ENCODE measurements at places on chromosomes 2 and 18.

DNA sequence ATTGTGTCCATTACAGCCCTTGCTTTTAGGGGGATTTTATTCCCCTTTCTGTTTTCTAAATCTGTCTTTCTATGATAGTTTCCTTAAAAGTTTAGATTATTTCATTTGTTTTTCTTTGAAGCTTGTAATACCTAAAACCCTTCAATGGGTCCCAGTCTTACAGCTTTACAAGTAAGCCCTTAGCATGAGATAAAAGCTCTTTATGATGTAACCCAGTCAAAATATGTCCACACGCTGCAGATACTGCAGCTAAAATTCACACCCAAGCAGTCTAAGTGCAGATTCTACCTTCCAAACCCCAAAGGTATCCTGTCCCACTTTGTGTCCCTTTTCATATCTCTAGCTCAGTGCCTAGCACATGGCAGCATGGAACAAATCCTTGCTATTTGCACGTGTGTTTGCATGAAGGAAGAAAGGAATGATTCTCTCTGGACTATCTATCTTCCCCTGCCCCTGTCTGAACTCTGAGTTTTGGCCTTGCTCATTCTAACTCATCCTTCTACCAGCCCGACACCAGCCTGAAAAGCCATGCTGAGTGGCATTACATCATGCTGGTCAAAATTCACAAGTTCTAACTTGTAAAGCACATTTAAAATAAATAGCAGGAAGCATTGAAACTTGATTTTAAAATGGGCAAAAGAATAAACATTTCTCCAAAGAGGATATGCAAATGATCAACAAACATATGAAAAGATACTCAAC lies 623.2 kb downstream of the IRS1 start:
- no peak for DNase-seq

GRCh38 chr2:107064750-107065149 lies 178.8 kb upstream of the ST6GAL2 start:
- peak; percentile 63 for DNase-seq

- DNase-seq, result peak; percentile 50
These were observed 131.8 kb upstream of the KYNU start for GRCh38 chr2:142745691-142746090.

DNA sequence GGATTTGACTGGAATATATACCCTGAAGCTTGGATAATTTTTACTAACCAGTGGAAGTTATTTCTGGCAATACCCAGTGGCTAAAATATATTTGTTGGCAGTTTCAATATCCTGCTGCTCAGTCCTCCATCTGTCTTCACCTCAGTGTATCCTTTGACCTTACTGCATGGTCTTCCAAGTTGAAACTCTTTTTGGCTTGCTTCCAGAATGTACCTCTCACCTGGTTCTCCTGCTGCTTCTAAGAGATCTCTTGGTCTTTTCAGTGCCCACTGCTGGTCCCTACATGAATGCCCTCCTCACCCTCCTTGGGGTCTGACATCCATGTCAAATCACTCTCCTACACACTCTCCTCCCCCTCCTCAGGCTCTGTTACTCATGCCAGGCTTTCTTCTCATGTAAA lies 4.8 kb upstream of the KDM3A start:
- DNase-seq, result no peak

- no peak for DNase-seq
These were observed 3.3 kb downstream of the WDR12 start for GRCh38 chr2:202908186-202908585.

DNA sequence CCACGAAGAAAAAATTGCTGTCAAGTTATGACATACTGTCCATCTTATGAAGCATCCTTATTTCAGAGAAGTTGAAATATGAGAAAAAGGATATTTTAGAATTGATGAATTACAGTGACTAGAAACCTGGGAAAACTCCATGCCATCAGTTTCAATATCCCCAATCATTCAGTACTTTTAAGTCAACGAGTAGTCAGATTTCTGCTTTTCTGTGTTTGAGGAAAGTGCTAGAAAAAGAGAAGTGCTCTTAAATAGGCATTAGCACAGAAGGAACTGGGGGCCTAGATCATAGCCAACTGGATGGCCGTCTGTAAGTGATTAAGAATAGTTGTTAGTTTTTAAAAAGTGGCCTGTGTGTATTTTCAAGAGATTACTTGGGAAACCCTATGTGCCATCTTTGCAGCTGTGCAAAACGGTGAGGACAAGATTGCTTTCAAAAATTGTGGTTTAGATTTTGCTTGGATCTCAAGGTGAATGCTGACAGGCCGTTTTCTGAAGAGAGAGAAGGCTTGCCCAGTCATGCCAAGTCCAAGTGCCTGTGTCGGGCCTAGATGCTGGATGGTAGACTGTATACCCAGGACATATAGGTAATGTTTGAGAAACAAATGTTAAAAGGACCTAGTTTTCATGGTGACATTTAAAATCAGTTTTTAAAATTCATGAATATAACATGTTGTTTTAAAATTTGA lies 5.1 kb downstream of the NEDD4L start:
- no peak for DNase-seq

DNA sequence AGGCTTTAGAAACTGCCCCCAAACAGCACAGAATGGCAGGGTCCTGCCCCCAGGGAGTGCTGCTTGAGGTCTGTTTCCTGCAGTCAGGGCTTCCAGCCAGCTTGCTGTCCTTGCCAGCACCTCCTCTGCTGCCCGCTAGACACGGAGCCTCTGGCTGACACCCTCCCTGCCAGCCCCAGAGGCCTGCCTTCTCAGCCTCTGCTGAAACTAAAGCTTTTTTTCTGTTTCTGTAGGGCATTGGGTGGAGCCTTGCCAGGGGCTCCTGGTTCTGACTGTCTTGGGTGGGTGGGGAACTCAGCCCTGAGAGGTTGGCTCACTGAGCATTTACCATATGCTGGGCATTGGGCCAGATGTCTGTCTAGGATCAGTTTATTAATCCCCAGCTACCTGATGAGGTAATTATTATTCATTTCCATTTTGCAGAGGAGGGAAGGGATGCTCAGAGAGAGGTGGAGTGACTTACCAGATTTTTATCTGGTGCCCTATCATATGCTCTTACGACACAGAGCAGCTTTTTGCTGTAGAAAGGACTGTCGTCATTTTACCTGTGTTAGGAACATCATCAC lies 35.4 kb downstream of the INPP4A start:
- DNase-seq, result peak; percentile 40

- no peak for DNase-seq
These were observed 105.8 kb upstream of the TWIST2 start for GRCh38 chr2:238742066-238742465.

DNA sequence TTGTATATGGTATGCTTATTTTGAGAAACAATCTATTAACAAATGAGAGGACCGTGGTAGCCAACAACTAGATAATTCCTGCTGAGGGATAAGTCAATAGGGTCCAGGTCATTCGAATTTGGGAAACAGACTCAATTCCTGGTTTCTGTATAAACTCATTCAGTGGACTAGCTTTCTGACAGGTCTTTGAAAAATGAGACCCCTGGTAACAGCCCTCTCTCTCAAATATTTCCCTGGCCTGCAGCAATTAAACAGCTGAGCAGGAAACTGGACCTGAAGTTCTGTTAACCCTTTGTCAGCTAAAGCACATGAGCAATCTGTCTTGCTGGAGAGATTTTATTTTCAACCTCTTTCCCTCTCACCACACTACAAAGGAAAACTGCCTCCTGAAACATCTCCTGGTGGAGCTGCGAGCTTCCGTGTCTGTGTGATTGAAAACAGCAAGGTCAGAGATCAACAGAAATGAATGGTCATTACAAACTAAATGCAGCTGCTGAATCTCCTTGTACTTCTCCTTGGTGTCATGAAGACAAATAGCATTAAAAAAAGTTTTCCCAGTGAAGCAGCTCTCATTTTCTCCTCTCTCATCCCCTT lies 70.3 kb upstream of the CCDC85A start:
- DNase-seq, result no peak

DNA sequence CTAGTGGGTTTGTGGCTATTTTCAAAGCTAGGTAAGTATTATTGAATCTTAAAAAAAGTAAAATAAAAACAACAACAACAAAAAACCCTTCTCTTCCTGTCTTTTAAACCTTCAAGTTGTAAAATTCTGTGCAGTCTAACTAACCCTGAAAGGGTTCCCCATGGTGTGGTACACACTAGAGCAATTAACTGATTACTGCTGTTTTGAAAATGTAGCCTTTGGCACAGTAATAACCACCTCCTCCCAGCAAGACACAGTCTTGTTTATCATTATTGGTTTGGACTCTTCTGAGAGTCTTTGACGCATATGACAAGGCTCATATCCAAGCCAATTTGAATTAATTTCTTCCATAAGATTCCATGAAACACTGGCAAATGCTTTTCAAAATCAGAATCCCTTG lies 2184.6 kb upstream of the PIK3C3 start:
- no peak for DNase-seq

- no peak for DNase-seq
These were observed 2.5 kb downstream of the KCNJ13 start for GRCh38 chr2:232773815-232774214.

DNA sequence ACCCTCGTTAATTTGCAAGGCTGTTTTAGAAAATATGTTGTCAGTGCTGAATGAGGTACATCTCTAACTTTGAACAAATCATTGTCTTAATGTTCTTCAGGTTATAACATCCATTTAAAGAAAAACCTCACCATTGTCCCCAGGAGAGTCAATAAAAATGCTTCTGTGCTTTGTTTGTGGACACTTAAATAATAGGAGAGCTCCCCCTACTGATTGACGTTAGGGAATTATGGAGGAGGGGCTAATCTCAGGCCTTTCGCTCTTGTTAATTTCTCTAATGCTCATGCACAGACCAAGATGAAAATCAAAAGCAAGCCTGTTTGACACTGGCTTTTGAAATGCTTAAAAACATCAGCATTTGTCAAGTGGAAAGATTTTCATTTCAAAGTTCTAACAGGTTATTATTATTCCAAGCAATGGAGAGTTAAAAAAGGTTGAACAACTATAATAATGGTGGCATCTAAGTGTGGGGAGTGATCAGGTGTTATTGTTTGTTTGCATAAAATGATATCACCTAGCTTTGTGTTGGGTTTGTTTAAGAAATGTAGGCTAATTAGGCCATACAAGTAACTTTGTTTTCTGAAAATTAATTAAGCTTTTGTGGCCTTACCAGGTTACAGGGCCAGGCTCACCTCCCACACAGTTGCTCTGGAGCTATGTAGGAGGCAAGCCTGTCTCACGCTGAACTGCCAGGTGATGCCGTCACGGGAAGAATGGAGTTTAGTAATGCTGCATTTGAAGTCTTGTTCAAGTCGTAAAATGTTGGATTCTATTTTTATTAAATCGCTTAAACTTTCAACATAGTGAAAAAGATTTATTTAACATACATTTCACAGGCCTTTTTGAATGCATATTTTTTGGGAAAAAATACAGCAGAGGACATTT lies 51.7 kb upstream of the SMIM21 start:
- DNase-seq, result peak; percentile 82

GRCh38 chr2:109395494-109396201 lies 218.1 kb downstream of the SEPTIN10 start:
- DNase-seq, result no peak

DNA sequence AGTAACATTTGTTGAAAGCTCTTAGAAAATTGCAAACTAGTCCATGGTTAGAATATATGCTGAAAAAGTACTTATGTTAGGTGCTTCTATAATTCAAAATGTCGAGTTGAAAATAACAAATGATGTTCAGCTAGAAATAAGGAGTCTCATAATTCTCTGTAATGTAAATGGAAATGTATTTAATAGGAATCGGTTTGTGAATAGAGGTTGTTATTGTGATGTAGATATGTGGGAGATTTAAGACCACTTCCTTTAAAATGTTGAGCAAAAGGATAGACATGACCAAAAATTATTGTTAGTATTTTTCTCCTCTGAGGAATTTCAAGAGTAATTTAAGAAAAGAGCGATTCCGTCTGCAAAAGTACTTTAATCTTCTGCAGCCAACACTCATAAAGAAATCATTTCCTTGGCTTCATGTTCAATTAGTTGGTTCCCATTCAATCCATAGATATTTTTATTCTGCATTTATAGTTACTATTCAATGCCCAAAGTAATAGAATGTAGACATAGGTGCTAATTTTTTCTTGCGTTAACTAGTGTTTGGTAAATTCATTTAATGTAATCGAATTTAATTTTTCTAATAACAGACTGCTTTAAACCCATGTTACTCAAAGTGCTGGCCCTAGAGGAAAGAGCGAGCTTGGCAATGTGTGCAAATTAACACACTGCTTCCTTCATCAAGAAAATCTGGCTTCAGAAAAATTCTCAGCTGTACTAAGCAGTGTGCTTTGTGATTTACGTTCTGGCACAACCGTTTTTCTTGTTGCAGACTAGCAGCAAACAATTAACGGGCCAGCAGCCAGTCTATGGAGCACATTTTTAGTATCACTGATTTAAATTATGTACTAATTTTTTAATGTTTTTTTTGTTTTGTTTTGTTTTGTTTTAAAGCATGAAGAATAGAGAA lies 32.2 kb downstream of the FN1 start:
- DNase-seq, result no peak

GRCh38 chr2:140246058-140246457 lies 1465.9 kb upstream of the NXPH2 start:
- no peak for DNase-seq

DNA sequence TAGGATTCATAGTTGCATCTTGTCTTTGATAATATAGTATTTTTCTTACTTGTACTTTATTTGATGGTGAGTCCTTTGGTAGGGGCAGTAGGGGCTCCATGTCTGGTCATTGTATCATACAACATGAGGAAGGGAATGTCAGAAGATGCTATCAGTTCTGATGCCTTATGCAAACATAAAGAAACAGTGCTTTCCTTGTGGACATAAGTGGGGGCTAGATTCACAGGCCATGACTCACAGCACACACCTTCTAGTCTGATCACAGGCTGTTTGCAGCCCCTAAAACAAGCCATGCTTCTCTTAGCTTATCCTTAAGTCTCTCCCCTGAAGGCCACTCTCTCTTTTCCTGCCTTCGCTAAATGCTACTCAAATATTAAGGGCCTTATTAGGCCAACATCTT lies 10.7 kb upstream of the SLC14A1 start:
- no peak for DNase-seq

- DNase-seq, result no peak
These were observed 2.0 kb downstream of the ACAA2 start for GRCh38 chr18:49811151-49811938.

DNA sequence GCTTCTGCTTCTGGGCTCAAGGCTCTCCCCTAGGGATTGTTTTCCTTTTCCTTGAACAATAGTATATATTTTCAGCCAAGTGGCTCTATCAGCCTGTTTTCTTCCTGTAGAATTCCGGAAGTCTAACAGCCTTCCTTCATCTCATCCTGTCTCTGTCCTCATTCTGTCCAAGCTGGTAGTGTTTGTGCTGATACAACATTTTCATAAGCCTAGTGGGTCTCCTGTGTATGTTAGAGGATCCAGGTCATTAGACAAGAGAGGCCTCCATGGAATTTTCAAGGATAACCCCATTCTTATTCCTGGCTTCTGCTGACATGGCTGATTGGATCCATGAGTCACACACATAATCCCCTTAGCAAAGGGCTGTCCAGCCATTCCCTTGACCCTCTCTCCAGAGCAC lies 467.6 kb downstream of the PTPRM start:
- no peak for DNase-seq

DNA sequence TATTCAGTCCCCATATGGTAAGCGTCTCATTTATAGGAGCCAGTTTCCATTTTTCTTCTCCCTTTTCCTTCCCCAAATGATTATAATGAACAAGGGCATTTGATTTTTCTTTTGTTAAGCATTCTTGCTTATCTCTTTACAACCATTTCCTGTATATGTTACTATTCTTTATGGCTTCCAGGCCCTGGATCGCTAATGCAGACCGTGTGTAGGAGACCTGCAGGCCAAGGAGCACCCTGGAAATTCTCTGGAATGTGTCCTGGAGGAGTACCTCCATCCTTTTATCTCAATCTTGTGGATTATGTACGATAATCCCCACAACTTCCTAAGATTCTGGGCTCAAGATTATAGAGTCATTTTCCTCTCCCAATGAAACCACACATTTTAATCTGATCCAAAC lies 439.6 kb upstream of the MMADHC start:
- DNase-seq, result no peak

- DNase-seq, result peak; percentile 34
These were observed 52.2 kb upstream of the ACKR3 start for GRCh38 chr2:236517251-236518031.
